ENCODE measurements at places on chromosomes 2 and 18.
A peak's percentile ranks its signal among the peaks of the same experiment; 100 is the strongest.

DNA sequence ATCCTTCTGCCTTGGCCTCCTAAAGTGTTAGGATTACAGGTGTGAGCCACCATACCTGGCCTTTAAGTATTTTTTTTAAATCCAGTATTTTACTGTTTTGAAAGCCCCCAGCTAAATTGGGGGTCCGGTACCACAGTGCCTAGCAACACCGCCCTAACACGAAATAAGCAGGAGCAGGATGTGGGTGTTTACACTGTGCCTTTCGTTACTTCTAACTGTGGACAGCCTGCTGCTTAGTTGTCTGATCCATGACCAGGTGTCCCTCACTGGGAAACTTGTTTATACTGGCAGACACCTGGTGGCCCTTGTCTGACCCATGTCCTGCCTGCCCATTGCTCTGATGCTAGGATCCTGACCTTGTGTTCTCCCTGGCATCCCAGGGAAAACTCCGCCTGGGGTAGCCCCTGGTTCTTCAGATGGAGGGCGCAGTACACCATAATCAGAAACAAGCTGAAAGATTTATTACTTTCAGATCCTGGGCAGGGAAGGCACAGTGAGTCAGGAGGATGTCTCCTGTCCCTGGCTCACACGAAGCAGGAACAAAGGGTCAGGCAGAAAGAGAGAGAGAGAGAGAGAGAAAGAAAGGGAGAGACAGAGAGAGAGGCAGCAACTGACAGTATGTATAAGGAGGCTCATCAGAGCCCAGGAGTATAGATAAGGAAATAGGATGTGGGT, 55.7 kb downstream of the NCAPH start:
- no peak for DNase-seq

DNA sequence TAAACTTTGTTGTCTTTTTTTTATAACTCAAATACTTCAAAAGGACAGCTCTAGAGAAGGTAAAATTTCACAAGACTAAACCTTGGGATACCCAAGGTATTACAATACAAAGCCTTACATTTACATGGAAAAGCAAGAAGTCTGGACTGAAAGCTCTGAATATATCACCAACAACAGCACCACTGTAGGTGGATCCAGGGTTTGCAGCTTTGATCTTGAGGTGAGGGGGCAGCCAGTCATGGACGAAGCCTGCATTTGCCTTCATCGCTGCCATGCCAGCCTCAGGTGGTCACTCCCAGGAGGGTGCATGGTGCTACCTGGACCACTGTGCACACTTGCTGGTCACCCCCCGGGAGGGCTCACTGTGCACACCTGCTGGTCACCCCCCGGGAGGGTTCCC, 36.6 kb downstream of the RBFA start:
- DNase-seq = peak; percentile 10

GRCh38 chr2:64133354-64133753, 10.9 kb downstream of the PELI1 start:
- no peak for DNase-seq

GRCh38 chr2:24919506-24920097, 435 bp downstream of the ADCY3 start:
- DNase-seq = peak; percentile 44

- no peak for DNase-seq
These were observed 451.4 kb downstream of the TMX3 start for GRCh38 chr18:68263481-68263880.

DNA sequence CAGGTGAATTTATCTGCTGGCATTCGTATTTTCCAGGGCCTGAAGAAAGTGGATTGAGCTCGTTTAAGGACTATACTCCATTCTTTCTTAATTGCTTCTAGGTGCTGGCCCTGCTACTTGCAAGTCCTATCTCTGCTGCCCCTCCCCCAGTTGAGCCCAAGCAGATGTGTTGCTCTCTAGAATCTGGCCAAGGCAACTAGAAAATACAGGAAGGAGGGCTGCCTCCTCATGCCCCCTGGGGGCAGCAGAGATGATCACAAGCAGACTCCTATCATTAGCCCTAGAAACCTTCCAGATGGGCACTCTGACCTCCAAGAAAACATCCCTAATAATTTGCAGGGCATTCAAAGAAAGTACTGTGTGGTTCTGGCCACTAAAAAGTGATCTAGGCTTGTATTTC, 72.5 kb upstream of the CYP26B1 start:
- peak; percentile 56 for DNase-seq

GRCh38 chr2:107028661-107029060, 142.7 kb upstream of the ST6GAL2 start:
- DNase-seq = peak; percentile 4

GRCh38 chr18:25174324-25174723, 177.6 kb downstream of the ZNF521 start:
- no peak for DNase-seq

DNA sequence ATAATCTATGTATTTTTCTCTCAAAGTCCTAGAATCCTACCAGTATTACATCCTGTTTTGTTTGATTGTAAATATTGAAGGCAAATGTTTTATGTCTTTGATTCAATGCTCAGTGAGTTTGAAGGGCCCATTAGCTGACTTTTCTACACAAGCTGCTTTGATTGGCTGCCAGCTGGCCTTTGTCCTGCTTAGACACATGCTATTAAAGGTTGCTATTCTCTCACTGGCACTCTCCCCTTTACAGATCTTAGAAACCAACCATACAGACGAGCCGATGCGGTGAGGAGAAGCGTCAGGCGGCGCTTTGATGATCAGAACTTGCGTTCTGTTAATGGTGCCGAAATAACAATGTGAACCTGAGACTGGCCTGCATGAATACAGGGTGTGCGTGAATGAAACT, 69.7 kb downstream of the PRPF40A start:
- DNase-seq = no peak

DNA sequence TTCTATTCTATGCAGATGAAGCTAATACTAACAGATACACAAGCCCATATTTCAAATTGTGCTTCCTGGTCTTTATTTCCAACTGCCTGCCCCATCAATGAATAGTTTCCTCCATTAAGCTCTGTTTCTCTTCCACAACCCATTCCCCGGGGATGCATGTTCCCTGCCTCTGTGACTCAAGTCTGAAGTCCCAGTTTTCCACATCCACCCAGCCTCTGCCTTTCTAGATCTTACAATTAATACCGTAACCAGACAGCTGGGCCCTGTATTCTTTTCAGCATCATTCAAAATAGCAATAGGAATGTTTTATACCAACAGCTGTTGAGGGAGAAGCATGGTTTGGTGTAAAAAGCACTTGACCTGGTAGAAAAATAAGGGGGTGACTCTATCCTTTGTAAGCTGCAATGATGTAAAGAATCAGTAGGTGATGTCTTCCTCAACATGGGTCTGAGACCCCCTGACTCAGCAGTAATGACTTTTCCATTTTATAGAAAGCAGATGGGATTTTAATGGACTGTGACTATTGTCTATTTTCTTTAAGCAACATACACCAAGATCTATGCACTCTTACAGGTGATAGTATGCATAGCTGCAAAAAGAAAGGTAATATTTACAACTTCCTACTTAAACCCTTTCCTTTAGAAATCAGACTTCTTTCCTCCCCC, 46.1 kb upstream of the DAPL1 start:
- no peak for DNase-seq

- no peak for DNase-seq
These were observed 177.9 kb downstream of the NRP2 start for GRCh38 chr2:205860181-205860580.

GRCh38 chr2:241340631-241341163, 15.4 kb upstream of the FARP2 start:
- DNase-seq = peak; percentile 23

DNA sequence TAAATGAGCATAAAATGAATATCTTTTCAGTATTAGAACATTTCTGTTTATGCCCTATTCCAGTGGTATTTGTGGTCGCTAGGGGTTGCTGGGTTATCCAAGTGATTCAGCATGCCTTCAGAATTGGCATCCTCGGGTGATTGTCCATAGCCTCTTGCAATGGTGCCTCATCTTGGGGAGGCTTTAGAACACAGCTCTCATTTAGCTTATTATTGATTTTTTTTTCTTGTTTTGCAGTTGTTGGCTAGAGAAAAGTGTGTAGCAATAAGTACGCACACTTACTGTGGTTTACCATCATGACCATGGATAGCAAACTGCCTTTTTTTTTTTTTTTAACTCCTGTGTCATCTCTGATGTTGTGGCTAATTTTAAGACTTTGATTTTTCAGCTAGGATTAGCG, 33.6 kb downstream of the PLEKHA3 start:
- DNase-seq = no peak

GRCh38 chr2:235371018-235371417, 122.8 kb upstream of the AGAP1 start:
- no peak for DNase-seq

DNA sequence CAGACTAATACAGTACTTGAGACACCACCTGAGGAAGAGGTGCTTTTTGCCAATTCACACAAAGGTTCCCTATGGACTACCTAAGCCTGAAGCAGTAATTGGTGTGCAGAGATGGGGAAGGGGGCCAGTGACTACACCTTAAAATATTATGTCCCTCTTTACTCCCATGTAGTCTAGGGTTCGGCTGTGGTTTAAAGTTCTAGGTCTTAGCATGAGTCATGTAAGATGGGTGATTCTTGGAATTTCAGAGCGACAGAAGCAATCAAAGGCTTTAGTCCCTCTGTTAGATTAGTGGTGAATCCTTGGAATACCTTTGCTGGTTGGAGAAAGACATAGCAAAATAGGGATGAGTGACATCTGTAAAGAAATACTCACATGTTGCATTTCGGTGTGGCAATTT, 14.3 kb upstream of the CCDC85A start:
- no peak for DNase-seq

- DNase-seq = no peak
These were observed 60.8 kb downstream of the ST6GAL2 start for GRCh38 chr2:106825161-106825560.

GRCh38 chr2:127413782-127414637, 4.2 kb upstream of the PROC start:
- DNase-seq = no peak

- DNase-seq = no peak
These were observed 9.0 kb downstream of the ALKAL2 start for GRCh38 chr2:278927-279320.

DNA sequence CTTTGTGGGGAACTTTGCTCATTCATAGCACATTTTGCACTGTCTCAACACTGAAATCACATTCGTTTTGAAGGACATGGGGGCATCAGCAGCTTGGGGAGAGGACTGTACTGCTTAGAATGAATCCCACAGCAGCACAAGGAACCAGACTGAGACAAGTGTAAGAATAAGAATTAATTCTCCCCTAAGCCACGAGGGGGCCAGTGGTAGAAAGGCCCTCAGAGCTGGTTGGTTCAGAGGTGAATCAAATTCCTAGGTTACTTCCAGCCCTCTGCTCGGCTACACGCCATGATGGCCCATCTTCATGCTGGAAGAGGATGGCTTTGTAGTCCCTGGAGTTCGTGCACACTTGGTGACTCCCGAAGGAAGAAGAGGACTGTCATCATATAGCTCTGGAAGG, 12.0 kb upstream of the MC5R start:
- DNase-seq = peak; percentile 36

DNA sequence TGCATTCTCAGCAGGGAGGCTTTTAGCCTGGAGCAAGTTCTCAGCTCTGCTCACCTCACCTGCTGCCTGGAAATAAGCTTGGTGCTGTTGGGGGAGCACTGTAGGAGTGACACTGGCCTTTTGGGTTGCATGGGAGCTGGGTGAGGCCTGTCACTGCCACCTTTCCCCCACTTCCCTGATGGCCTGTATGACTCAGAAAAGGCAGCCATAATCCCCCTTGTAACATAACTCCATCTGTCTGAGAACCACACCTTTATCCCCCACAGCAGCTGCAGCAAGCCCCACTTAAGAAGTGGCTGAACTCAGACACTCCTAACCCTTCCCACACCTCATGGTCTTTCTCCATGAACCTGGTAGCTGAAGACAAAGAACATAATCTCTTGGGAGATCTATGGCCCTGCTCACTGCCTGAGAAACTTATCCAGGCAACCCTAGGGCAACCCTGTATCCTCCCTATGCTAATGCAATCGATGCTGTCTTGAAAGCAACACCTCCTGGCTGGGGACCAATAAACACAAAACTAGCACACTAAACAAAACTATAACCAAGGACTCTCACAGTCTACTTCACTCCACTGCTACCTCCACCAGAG, 258.9 kb upstream of the OSR1 start:
- no peak for DNase-seq

- peak; percentile 69 for DNase-seq
These were observed 51.1 kb downstream of the RTN4 start for GRCh38 chr2:54999182-54999581.

DNA sequence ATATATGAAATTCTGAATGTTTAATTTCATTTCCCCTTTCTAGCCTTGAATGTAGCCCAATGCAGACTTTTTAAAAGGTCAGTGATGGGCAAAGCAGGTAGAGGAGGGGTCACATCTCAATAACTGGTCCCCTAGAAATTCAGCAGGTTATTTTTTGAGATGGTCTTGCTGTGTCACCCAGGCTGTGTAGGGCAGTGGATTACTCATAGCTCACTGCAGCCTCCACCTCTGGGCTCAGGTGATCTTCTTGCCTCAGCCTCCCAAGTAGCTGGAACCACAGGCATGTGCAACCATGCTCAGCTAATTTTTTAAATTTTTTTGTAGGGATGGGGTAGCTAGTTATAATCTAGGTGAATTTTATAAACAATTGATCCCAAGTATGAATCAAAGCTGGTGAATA, 8.8 kb downstream of the IAH1 start:
- no peak for DNase-seq

GRCh38 chr2:59342166-59342565, 1101.0 kb upstream of the FANCL start:
- DNase-seq = no peak

GRCh38 chr2:226909126-226909525, 73.3 kb downstream of the RHBDD1 start:
- no peak for DNase-seq

DNA sequence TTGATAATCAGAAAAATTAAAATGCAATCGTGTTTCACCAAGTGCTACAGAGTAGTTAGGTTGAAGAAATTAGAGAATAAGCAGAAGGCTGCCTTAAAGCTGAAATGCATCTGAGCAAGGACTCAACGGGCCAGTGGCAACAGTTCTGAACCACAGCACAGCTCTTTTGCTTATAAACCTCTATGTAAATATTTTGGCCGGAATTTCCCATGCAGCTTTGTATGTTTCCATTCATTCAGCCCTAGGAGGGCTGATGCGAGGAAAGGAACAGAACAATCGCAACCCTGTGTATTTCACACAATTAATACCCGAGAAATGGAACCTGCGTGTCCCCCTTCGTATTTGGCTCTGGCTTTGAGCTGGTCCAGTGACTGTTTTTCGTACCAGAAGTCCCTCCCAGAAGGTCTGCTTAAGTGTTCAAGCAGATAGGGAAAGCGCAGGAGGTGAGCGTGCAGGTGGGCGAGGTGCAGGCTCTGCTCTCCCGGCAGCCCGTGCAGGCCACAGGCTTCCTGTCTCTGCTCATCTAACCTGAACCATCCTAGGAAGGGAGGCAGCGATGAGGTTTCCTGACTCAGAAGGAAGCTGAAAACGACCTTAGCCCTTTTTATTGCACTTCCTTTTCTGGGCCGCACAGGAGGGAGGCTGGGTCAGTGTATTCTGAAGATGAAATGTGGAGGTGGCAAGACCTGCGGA, 67.3 kb downstream of the ASB1 start:
- no peak for DNase-seq

DNA sequence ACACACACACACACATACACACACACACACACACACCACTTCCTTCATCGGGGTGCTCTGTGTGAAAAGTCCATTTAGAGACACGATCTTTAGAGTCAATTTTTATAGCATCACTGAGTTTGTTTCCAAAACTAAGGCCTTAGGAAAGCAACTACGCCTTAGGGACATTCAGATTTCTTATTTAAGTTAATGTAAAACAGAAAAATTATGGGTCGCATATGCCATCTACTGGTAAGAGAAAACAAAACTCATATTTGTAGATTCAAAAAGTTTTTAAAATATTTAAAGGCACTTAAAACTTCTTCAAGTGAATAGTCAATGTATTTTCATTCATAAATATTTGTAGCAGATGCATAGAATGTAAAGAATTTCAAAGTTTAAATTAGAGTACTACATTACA, 166.2 kb downstream of the ATAD2B start:
- peak; percentile 63 for DNase-seq
